CD4-positive, alpha-beta T cell treated with Interleukin-2 at 100 ng/mL for 4 hours (primary cell): ENCODE measurements at places on chromosomes 1 and 21.

DNA sequence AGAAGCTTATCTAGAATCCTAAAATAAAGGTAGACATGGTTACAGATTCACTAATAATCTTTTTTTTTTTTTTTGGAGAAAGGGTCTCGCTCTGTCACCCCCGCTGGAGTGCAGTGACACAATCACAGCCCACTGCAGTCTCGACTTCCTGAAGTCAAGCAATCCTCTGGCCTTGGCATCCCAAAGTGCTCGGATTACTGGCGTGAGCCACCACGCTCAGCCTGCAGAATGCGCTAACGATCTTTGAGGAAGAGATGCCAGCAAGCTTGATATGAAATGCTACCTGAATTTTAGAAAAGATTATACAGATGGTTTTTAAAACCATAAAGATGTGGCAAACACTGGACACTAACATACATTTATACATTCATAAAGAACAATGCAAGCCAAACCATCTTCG lies 4.1 kb upstream of the GNPAT start:
- DNase-seq = no peak

- DNase-seq = peak; percentile 31
Observed at GRCh38 chr1:186618401-186619170, 61.6 kb downstream of the PTGS2 start.

DNA sequence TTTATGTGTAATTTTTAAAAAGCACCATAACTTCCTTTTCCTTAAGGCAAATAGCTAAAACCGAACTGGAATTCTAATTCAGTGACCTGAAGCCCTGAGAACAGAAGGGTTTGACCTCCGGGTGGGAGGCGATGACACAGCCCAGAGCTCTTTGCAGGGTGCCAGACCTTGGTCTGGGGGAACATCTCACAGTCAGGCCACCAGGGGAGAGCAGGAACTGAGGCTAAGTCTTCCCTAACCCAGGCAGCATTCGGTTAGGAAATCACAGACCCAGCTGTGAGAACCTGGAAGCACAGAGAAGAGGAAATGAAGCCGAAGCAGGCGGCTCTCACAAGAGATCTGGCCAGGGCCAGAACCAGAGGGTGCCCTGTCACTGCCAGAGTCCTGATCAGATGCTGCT lies 444.8 kb downstream of the TTLL7 start:
- DNase-seq = no peak

- no peak for DNase-seq
Observed at GRCh38 chr21:29418813-29419212, 120.1 kb downstream of the BACH1 start.
